CD4-positive, alpha-beta T cell treated with Interleukin-1 beta for 1 hour (primary cell): ENCODE measurements at places on chromosomes 7 and 10.

DNA sequence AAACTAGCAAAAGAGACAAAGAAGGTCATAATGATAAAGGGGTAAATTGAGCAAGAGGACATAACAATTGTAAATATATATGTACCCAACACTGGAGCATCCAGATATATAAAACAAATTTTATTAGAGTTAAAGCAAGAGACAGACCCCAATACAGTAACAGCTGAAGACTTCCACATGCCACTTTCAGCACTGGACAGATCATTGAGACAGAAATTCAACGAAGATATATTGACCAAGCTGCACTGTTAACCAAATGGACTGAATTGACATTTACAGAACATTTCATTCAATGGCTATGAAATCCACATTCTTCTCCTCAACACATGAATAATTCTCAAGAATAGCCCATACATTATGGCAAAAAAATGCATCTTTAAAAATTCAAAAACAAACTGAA lies 378.2 kb downstream of the PTPRN2 start:
- DNase-seq, result no peak

- DNase-seq, result no peak
Measured at GRCh38 chr7:43363035-43363791, 219.7 kb upstream of the STK17A start.

DNA sequence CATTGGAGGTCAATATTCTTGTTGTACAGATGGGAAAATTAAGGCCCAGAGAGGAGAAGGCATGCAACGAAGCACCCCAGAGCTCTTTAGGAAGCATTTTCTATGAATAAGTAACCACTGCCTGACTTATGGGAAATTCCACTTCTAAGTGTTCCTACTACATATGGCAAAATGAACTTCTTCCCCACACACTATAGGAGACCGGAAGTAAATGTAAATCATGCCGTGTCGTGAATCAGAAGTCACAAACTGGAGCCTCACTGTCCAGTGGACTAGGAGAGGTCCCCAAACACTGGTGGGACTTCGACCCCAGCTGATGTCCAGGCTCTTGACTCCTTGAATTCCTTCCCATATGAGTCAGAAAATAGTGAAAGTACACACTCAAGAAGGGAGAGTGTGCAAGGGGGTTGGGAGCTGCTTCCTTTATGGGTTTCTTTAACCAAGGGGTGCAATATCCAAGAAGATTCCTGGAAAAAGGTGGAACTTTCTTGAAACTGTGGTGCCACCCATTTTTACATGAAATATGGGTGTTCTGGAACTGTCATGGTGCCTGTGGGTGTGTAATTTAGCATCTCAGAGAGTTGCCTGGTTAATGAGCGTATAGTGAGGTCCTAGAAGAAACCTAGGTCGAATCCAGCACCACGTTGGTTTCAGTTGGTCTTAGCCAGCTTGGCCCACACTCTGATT lies 6.7 kb downstream of the RASSF4 start:
- DNase-seq, result no peak

- DNase-seq, result peak; percentile 31
Measured at GRCh38 chr10:6204063-6204340, 1.3 kb downstream of the PFKFB3 start.

GRCh38 chr10:60732807-60733516 lies 45.3 kb upstream of the CDK1 start:
- peak; percentile 63 for DNase-seq

DNA sequence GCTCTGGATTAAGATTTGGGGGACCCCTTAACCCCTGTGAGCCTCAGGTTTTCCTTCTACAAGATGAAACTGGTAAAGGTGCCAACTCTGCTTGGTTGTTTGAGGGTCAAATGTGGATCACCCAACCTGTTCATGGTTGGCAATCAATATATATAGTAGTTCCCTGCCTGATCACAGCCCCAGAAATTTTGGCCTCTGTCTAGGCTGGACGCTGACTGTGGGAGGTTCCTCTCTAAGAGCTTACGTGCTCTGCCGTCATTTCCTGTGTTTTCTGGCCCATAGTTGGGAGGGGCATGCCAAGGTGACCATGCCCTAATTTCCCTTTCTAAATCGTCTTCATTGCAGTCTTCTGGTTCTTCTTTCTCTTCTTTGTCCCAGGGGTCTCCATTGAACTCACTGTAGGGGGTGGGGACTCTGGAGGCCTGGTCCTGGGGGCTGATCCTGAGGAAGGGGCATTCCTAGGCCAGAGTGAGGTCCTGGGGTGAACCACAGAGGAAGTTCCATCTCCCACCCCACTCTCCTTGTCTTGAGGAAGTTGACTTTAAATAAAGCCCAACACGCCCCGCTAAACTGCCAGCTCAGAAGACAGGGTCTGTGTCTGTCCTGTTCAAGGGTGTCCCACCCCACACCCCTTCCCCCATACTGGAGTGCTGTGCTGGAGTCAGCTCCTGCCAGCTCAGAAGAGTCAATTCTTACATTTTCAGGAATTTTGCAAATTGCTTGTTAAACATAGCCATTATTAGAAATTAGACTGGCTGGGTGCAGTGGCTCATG lies 98.9 kb upstream of the SDK1 start:
- no peak for DNase-seq

DNA sequence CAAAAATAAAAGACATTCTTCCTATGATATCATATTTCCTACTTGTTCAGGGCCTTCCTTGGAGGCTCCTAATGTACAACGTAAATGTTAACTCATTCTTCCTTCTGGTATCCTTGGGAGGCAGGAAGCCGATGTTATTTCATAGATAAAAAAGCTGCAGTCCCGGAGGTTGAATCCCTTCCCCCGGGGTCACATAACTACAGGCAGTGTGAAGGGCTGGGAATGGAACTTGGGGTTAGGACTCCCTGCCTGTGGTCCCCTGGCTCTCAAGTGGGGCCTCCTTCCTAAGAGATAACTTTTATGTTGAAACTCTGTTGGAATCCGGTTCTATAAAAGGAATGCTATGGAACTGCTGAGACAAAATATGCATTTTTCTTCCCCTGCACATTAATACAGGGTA lies 14.9 kb upstream of the CCDC3 start:
- no peak for DNase-seq

DNA sequence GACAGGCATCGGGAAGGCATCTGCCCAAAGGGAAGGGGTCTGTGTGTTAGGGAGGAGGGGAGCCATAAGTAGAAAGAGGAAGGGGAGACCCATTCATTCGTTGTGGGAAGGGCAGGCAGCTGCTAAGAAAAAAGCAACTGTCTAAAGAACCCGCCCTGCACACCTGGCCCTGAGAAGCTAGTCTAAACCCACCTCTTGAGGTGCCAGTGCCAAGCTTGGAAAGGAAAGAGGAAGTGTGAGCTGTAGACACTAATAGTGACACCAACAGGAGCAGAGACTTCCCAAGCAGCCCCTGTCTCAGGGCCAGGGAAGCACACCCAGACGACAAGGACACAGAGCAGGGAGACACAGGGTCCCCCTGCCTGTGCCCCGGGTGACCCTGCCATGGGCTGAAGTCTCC lies 40.8 kb upstream of the PRSS58 start:
- no peak for DNase-seq

GRCh38 chr7:89887489-89887888 lies 266.8 kb upstream of the STEAP1 start:
- DNase-seq, result no peak

- no peak for DNase-seq
Measured at GRCh38 chr10:70479165-70479581, 606 bp downstream of the PALD1 start.

GRCh38 chr7:69434398-69434815 lies 163.9 kb upstream of the AUTS2 start:
- DNase-seq, result no peak

DNA sequence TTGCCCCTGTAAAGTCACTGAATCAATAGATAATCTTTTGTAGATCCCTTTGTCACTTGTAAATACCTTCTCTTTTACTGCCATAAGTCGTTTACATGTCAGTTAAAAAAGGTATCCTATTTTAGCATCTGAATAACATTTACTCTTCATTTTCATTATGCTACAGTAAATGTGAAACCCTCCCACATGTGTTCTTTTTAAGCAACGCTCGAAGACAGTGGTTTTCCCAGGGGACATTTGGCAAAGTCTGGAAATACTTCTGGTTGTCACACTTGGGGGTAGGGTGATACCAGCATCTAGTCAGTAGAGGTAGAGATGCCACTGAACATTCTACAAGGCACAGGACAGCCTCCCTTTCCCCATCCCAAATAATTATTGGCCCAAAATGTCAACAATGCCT lies 23.7 kb downstream of the ATAD1 start:
- DNase-seq, result no peak

DNA sequence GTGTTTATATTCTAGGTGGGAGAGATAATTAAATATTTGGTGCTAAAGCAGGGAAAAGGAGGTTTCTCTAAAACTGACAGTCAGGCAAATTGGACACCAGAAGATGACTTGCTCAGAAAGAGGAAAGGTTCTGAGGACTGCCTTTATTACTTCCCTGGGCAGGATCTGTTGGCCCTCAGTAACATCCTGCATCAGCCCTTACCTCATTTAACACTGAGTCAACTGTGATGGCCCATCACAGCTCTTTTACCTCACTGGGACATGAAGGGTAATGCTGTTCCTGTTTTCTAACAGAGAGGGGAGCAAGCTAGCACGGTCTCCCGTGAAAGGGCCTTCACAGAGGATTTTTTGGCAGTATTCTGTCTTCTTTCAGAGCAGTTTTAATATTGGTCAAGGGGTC lies 12.0 kb downstream of the PPP1R17 start:
- DNase-seq, result peak; percentile 29

DNA sequence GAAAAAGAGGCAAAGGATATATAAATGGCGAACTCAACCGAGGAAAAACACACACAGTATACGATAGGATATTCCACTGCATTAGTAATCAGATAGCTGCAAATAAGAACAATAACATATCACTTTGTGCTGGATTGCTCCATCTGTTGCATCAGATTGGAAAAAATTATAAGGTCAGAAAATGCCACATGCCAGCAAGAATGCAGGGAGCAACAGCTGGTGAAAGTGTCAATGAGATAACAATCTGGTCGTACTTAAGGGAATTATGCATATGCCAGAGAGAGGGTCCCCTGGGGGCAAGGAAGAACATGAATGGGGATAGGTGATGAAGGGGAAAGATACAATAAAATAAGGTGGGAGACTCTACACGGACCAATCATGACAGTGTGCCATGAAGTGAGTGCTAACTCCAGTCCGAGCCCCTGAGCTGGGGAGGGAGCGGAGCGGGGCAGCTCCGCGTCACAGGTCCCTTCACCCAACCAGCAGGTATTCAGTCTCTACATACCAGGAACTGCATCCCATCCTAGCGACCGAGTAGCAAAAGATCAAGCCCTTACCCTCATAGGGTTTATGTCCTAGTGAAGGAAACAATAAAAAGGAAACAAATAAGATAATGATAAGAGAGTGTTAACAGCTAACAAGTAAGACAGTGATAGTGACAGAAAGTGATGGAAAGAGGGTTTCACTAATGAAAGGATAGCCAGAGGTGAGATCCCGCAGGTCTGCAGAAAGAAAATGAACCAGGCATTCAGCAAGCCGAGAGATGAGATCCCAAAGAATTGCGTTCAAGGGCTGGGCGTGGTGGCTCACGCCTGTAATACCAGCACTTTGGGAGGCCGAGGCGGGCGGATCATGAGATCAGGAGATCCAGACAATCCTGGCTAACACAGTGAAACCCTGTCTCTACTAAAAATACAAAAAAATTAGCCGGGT lies 9.4 kb downstream of the MPP7 start:
- no peak for DNase-seq

GRCh38 chr7:142428094-142428493 lies 170.2 kb upstream of the PRSS58 start:
- DNase-seq, result no peak

GRCh38 chr7:140447841-140448240 lies 31.5 kb downstream of the MKRN1 start:
- DNase-seq, result no peak

DNA sequence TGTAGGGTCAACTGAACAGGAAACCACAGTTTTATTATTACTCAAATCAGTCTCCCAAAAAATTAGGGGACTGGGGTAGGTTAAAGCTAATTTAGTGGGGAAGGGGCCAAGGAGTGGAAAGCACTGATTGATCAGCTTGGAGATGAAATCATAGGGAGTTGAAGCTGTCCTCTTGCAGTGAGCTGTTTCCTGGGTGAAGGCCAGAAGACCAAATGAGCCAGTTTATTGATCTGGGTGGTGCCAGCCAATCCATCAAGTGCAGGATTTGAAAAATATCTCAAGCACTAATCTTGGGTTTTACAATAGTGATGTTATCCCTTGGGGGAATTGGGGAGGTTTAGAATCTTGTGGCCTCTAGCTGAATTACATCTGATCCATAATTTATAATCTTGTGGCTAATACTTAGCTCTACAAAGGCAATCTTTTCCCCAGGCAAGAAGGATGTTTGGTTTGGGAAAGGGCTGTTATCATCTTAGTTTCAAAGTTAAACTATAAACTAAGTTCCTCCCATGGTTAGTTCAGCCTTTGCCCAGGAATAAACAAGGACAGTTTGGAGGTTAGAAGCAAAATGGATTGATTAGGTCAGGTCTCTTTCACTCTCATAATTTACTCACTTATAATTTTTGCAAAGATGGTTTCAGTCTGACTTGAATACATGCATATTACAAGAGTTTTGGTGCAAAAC lies 773.5 kb downstream of the XPNPEP1 start:
- no peak for DNase-seq

- DNase-seq, result peak; percentile 11
Measured at GRCh38 chr10:84256510-84257342, 11.9 kb downstream of the RGR start.

GRCh38 chr10:15321431-15322341 lies 49.4 kb downstream of the FAM171A1 start:
- DNase-seq, result no peak

DNA sequence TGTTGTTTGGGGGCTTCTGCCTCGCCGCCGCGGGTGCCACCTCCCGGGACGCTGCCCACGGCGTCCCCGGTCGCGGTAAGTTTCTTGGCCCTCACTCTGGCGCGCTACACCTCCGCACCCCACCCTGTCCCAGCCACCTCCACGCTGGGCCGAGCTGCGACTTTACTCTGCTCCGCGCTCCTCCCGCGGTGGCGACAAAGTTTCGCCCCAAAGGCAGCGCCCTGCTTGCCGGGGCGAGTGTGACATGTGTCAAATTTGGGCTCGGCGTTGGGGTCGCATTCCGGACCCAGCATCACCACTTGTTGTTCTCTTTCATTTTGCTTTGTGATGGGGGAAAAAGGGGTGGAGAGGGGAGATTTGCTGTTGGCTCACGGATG lies 167.7 kb upstream of the PPP1R3A start:
- DNase-seq, result no peak

GRCh38 chr7:44333911-44334733 lies 8.7 kb upstream of the CAMK2B start:
- DNase-seq, result no peak
